ENCODE measurements at places on chromosomes 4 and X.

DNA sequence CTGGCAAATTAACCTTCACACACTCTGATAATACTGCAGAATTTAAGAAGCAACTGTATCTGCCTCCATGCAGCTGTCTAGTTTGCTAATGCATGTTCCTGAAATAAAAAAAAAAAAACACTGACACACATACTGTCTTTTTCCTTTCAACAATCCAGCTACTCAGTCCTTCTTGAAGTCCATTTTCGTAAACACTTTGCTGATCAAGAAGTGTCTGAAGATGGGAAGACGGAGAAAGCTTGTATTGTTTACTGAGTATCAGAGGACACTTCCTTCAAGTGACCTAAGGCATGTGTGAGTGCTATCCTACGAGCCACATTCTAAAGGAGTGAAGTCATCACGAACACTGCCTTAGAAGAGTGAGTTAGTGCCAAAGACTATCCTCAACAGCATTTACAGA lies 82.6 kb downstream of the LUZP4 start:
- peak; percentile 72 for DNase-seq

DNA sequence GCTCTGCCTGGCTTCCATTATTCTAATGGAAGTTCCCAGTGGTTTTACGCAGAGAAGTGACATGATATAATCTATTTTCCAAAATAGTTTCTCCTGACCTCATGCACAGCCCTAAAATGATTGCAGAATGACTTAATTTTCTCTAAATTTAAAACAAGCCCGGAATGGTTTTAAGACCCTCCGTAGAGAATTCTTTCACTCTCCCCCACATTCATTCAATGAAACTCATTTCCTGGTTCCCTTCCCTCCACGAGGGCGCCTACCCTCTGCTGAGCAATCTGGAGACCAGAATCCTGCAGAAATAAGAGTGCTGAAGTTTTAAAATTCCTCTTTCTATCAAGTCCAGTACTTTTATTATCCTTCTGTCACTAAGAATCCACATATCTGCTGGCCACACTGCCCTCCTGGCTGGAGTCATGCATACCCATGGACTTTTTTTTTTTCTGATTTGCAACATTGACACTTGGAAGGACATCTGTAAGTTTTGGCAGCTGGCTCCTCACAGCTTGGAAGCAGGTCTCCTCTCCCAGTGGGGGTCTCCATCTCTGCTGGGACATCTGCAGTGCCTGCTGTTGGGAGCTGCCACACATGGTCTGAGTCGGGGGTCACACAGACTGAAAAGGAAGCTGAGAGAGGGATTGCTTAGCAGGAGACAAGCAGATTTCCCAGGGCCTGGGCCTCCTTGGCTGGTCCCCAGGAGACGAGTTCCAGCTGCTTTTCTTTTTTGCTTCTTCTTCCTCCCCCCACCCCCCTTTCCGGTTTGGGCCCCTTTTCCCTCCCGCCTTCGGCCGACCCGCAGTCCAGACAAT lies 86.1 kb downstream of the SOWAHB start:
- no peak for DNase-seq

DNA sequence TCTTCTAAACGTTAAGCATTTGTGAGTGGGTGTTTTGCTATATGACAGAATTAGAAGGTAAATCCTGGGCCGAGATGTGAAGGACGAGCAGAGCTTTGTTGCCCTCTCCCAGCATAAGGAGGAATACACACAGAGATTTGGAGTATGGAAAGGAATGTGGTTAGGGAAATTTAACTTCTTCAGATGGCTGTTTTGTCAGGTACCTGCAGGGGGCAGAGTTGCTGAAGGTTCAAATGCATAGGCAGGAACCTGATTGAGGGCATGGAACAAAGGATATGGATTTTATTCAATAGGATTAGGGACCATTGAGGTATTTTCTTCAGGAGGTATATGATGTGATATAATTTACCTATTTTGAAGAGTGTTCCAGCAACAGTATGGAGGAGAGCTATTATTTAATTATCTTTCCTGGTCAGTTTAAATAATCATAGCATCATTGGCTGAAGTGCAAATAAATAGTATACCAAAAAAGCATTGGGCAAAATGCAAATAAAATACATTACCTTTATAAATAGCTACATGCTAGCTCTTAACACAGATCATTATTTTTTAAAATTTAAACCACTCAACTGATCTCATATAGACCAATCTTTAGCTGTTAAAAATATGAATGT lies 143.6 kb downstream of the SLIT2 start:
- DNase-seq: peak; percentile 36

- no peak for DNase-seq
Observed at GRCh38 chrX:1610166-1610565, 4.7 kb upstream of the ASMT start.

- no peak for DNase-seq
Observed at GRCh38 chrX:134338527-134338926, 101.5 kb downstream of the CCDC160 start.

DNA sequence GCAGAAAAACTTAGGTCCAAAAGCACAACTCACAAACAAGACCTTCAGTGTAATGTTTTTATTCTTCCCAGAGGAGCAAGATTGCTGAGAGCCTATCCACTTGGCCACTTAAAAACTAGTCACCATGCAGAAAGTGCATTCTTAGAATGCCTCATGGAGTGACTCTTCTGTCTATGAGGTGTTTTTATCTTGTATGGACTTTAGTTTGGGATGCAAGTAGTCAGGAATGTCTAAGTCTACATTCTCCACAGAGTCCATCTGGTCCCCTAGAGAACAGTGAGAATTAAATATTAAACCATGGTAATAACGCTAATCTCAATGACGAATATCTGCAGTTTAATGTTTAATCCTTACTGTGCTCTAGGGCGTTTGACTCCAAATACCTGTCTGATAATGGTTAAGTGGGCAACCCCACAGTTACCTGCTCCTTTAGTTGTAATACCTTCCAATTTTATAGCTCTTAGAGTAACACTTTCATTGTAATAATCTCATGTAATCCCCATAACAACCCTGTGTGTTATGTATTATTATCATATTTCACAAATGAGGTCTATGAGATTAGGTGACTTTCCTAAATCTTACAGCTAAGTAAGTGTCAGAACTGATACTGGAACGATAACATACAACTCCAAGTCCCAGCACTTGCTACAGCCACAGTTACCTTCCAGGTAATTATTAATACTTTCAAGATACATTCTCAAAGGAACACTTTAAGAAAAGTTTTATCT lies 235.6 kb upstream of the JADE1 start:
- DNase-seq: peak; percentile 82

DNA sequence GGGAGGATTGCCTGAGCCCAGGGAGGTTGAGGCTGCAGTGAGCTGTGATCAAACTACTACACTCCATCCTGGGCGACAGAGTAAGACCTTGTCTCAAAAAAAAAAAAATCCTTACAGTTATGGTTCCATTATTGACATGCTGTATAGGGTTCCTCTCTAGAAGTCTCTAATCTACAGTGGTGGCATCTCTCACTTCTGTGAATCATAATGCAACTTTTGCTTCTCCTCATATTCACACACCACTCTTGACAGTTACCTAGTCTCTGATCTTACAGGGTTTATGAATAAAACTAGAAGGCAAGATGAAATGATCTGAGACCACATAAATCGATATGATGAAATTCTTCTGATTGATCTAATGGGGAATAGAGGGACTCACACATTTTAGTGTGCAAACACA lies 40.6 kb downstream of the DOCK11 start:
- DNase-seq: no peak

DNA sequence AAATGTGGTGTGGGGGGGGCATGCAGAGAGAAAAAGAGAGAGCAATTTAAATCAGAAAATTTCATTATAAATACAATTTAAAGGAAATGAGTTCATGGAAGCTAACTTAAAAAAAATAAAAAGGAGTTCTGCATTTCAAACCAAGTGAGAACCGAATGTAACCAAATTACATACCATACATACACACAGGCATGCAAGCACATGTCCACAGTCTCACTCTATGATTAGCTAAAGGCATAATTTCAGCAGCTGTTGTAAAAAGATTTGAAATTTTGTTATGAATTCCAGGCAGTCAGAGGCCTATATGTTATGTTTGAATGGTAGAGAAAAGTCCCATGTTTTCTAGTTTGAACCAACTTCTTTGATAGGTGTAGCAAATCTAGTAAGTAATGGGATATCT lies 611.6 kb upstream of the ADGRL3 start:
- DNase-seq: no peak

DNA sequence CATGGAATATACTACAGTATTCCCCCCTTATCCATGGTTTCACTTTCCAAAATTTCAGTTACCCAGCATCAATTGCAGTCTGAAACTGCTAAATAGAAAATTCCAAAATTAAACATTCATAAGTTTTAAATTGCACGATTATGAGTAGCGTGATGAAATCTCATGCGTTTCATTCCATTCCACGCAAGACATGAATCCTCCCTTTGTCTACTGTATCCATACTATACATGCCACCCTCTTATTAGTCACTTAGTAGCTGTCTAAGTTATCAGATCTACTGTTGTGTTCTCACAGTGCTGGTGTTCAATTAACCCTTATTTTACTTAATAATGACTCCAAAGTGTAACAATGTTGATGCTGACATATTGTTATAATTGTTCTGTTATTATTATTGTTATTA lies 261.2 kb upstream of the NDST4 start:
- no peak for DNase-seq

- DNase-seq: no peak
Observed at GRCh38 chr4:90883519-90883918, 756.3 kb downstream of the CCSER1 start.

DNA sequence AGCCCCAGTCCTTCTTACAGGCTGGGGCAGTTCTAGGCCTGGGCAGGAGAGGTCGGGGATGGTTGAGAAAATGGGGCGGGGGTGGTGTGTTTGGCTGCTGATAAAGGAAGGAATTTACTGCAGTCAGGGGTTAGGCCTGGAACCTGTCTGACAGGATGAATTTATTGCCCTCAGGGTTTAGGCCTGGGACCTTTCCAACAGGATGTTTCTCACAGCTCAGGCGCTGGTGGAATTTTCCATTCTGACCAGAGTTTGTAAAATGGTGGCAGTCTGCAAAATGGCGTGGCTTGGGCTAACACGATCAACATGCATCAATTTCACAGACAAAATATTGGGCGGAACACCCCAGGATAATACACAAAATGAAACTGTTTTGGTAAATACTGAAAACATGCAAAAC lies 83.5 kb upstream of the SPIN4 start:
- DNase-seq: peak; percentile 83

GRCh38 chr4:87097075-87097474 lies 123.3 kb downstream of the KLHL8 start:
- DNase-seq: no peak

GRCh38 chrX:96480081-96480480 lies 204.6 kb upstream of the DIAPH2 start:
- peak; percentile 42 for DNase-seq

DNA sequence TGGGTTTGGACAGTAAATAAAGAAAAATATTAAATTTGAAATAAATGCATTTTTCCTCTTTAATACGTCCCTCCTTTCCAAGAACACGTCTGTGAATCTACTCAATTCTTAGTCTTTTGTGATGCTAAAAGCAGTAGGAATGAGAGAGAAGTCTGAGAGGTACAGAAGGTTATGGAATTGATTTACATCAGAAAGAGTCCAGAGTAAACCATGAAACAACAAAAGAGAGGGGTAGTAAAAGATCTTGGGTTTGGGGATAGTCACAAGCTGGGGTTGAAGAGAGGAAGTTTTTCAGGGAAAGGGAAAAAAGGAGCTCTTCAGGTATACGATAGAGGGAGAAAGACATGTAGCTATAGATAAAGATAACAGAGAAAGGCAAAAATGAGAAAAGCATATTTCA lies 215.4 kb downstream of the RAB28 start:
- DNase-seq: no peak

DNA sequence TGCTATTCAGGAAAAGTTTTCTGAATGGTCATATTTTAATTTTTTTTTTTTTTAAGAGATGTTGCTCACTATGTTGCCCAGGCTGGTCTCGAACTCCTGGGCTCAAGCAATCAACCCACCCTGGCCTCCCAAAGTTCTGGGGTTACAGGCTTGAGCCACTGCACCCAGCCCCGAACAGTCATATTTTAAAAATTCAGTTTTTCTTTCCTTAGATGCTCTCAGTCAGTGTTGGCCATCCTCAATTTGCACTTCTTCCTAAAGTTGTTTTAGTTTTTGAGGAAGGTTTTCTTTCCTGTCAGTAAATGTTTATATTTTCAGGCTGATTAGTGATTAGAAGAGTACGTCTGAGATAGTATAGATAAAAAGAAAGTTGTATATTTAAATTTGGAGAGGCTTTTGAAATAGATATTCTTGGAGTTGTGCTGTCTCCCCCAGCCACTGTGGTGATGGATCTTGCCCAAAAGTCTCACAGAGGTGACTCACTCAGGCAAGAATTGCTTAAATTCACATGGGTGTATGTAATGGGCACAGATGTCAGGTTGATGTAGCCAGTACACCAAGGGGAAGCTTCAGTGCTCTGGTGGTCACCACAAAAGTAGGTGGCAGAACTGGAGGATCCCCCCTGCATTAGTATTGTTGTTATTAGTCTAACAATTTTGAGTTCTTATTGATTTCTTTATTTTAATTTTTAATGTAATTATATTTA lies 72.2 kb upstream of the ELOVL6 start:
- DNase-seq: peak; percentile 76

GRCh38 chr4:44651425-44651824 lies at the start of gene YIPF7:
TSS of gene YIPF7 (minus strand) at chr4:44651625. CDS start at chr4:44650100, 1,525 bp downstream.
- no peak for DNase-seq

DNA sequence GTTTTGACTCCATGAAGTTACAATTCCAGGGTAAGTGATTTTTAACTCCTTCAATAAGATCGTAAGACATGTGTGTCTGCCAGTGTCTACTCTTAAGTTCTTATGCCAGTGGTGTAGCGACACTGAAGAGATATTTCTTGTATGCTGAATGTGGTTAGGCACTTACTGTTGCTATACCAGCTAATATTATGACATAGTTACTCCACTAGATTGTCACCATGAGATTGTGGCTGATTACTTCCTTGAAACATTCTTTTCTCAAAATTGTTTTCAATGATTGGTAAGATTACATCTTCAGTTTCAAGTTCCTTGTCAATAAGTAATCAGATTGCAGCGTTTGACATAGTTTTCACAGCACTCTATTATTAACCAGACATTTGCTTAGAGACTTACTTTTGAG lies 60.6 kb upstream of the PAGE5 start:
- no peak for DNase-seq

DNA sequence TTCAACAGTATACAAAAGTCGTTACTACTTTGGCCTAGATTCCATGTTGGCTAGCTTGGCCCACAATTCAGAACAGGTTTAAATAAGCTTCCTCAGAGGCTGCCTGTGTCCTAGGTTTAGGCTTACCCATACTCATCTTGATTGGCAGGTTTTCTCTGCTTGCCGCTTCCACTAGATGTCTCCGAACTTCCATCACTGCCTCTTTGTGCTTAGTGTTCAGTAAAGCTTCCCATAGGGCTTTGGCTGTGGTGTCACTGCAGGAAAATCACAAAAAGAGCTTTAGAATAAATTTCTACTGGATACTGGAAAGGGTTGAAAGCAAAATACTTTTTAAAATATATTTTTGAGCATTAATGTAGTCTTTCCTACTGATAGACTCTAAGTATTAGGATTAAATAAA lies 52.4 kb downstream of the SCFD2 start:
- peak; percentile 43 for DNase-seq

DNA sequence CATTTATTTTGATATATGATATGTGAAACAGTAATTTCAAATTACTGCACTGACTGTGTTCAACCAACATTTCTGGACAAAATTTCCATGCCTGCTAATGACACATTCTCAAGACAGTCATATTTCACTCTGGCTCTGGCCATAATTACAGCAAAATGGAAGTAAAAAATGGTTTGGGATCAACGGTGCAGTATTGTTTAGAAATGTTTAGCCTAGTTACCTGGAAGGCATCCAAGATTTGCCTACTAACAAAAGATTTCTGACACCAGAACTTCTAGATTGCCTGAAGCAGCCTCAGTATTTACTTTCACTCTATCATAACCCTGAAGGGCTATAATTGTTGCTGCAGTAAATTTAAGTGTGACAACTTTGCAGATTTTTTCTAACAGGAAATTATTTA lies 416.3 kb downstream of the PCDH10 start:
- DNase-seq: peak; percentile 85
